ENCODE measurements at places on chromosomes 1 and 21. TPM values are rescaled to one million over a fixed set of nuclear protein-coding genes. Genes with fewer than 3 reads are reported as not detected.

GRCh38 chr1:176241385-176242015, 34.4 kb upstream of the COP1 start:
- no peaks in the 10 kb centered on the region for H3K27me3 ChIP-seq
- DNase-seq, result peak; percentile 24
- H3K4me1 ChIP-seq, result no peaks in the 10 kb centered on the region
- no peak overlapping the region for H3K27ac ChIP-seq
- H3K4me3 ChIP-seq, result no peak overlapping the region

GRCh38 chr1:36284517-36284916, 21.7 kb upstream of the SH3D21 start:
- H3K4me3 ChIP-seq, result no peak overlapping the region
- DNase-seq, result no peak
- no peaks in the 10 kb centered on the region for H3K4me1 ChIP-seq

The CFAP45 gene
- total RNA-seq, result 2.1 TPM

The RAB42 gene
- 1.2 TPM for total RNA-seq

DNA sequence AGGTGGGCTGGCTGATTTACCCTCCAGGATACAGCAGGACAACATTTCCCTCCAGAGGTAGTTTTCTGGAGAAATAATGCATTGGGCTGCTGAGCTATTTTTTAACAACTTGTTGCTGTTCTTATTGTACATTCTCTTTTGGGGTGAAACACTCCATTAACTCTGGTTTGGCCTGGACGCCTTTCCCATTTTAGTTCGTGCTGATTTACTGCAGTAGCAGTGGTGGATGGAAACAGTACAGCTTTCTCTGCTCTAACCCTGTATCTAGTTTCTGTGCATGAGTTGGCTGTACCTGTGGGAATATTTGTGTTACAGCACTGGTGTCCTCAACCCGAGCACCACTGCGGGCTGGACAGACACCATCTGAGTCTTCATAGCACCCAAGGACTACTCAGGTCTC, 325.3 kb downstream of the ASTN1 start:
- no peaks in the 10 kb centered on the region for H3K36me3 ChIP-seq
- H3K4me1 ChIP-seq, result no peaks in the 10 kb centered on the region
- no peaks in the 10 kb centered on the region for H3K27me3 ChIP-seq
- no peak overlapping the region for H3K27ac ChIP-seq
- no peak for DNase-seq

The MRPL39 gene
- total RNA-seq, result 28.1 TPM

The ARHGEF10L gene
- 5.2 TPM for total RNA-seq

DNA sequence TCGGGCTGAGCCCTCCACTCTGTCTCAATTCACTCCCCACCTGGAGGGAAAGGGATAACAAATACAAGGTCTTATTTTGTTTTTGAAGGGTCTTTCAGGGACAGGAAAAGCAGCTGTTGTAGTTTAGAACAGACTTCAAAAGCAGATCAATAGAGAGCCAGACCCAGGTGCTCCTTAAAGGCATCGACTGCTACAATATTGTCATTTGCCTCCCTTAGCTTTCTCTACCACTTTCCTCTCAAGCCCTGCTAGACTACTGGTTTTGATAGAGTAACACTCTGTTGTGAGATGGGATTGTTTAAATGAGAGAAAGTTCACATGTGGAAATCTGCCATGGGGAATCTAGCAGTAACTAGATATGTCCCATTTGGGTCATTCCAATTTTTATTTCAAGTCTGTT, 24.0 kb downstream of the RGS7 start:
- H3K27ac ChIP-seq, result no peak overlapping the region
- no peaks in the 10 kb centered on the region for H3K27me3 ChIP-seq
- no peaks in the 10 kb centered on the region for H3K36me3 ChIP-seq
- no peak overlapping the region for H3K4me3 ChIP-seq
- H3K4me1 ChIP-seq, result no peaks in the 10 kb centered on the region

GRCh38 chr1:54926970-54927369, 40.0 kb upstream of the DHCR24 start:
- DNase-seq, result no peak
- H3K36me3 ChIP-seq, result no peaks in the 10 kb centered on the region
- H3K4me3 ChIP-seq, result no peak overlapping the region
- H3K27ac ChIP-seq, result no peak overlapping the region

GRCh38 chr1:225400968-225401367, 26.9 kb downstream of the LBR start:
- no peak overlapping the region for H3K27ac ChIP-seq
- H3K4me3 ChIP-seq, result no peak overlapping the region
- DNase-seq, result no peak
- no peaks in the 10 kb centered on the region for H3K27me3 ChIP-seq

DNA sequence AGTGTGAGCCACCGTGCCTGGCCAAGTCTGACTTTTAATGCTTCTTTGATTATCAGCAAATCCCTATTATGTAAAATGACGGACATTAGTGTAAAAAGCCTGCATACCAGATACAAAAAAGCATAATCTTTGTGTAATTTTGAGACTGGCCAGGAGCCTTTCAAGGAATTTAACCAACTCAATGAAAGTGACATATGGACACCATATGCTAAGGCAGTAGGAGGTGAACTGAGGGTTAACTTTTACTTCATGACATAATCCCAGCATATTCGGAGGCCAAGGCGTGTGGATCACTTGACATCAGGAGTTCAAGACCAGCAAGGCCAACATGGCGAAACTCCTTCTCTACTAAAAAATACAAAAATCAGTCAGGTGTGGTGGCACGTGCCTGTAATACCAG, 94.6 kb downstream of the EIF4G3 start:
- DNase-seq, result no peak
- no peaks in the 10 kb centered on the region for H3K36me3 ChIP-seq
- no peak overlapping the region for H3K4me3 ChIP-seq
- H3K4me1 ChIP-seq, result peaks cover 1% of the 10 kb centered on the region
- H3K27ac ChIP-seq, result no peak overlapping the region

The TRAF3IP3 gene
- not detected for total RNA-seq

GRCh38 chr1:116298746-116299145, 74.3 kb upstream of the ATP1A1 start:
- H3K27me3 ChIP-seq, result peaks cover 1% of the 10 kb centered on the region
- no peak for DNase-seq
- H3K36me3 ChIP-seq, result no peaks in the 10 kb centered on the region
- H3K27ac ChIP-seq, result no peak overlapping the region
- no peak overlapping the region for H3K4me3 ChIP-seq
- no peaks in the 10 kb centered on the region for H3K4me1 ChIP-seq

DNA sequence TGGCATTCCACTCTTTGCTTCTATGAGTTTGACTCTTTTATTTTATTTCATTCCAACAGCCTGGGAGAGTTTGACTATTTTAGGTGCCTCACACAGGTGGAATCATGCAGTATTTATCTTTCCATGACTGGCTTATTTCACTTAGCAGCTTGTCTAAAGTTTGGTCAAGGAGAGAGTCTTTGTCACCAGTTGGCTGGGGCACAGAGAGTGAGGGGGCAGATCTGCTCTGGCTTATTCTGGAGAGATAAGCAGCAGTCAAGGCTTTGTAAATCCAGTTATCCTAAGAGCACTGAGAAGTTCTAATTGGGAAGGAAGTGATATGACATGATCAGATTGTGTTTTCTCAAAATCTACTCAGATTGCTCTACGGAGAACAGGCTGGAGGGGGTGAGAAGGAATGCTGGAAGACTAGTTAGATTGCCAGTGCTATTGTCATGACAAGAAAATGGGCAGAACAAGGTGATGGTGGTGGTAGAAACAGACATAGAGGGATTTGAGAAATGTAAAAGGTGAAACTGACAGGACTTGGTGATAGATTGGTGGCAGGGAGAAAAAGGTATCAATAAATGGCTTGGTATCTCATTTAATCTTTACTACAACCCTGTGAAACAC, 12.1 kb upstream of the CTTNBP2NL start:
- peaks cover 16% of the 10 kb centered on the region for H3K4me1 ChIP-seq
- DNase-seq, result no peak
- H3K27me3 ChIP-seq, result no peaks in the 10 kb centered on the region

DNA sequence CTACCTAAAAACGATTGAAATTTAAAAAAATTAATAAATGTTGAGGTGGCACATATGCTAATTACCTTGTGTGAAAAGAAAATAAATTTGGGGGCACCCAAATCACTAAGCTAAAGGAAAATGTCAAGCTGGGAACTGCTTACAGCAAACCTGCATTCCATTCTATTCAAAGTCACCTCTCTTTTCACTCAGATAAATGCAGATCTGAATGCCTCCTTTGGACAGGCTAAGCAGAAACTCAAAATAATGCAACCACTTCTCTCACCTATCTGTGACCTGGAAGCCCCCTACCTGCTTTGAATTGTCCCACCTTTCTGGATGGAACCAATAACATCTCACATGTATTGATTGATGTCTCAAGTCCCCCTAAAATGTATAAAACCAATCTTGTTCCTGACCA, 628.7 kb downstream of the AMY1C start:
- DNase-seq, result no peak
- no peak overlapping the region for H3K27ac ChIP-seq
- no peaks in the 10 kb centered on the region for H3K4me1 ChIP-seq
- H3K4me3 ChIP-seq, result no peak overlapping the region
- H3K27me3 ChIP-seq, result no peaks in the 10 kb centered on the region

DNA sequence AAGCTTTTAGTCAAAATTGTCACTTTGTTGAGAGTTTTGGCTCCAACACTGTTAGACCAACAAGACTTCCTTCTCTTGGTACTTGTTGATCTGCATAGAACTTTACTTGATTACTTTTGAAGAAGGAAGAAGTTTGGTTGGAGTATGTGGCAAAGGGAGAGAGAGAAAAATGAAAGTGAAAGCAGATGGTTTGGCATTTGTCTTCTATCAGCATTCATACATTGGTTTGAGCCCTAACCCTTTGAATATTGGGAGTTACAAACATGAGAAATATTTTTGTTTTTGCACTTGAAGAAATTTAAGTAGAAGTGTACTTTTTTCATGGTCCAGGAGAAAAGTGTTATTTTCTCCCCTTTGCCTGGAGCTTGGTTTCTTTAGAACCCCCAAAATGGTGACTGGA, 169.8 kb downstream of the ADGRL4 start:
- no peak overlapping the region for H3K27ac ChIP-seq
- no peak overlapping the region for H3K4me3 ChIP-seq
- DNase-seq, result peak; percentile 13
- H3K27me3 ChIP-seq, result no peaks in the 10 kb centered on the region

DNA sequence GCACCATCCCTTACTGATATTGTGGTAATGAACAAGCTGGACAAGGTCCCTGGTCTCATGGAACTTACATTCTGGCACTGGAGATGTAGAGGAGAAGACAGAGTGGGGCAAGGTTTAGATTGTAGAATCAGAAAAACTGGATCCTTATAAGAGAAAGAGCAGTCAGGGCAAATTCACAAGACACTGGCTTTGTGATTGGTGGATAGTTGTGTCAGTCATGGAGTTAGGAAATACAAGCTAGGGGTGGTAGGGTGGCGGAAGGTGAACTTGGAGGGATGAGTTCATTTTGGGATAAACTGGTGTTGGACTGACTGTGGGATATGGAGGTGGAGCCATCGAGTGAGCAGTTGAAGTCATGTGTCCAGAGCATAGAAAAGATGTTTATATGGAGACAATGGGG, 3.7 kb upstream of the TLR5 start:
- no peaks in the 10 kb centered on the region for H3K36me3 ChIP-seq
- no peak overlapping the region for H3K27ac ChIP-seq
- DNase-seq, result no peak
- H3K27me3 ChIP-seq, result no peaks in the 10 kb centered on the region
- peaks cover 4% of the 10 kb centered on the region for H3K4me1 ChIP-seq

The CDC14A gene
- 13.9 TPM for total RNA-seq

DNA sequence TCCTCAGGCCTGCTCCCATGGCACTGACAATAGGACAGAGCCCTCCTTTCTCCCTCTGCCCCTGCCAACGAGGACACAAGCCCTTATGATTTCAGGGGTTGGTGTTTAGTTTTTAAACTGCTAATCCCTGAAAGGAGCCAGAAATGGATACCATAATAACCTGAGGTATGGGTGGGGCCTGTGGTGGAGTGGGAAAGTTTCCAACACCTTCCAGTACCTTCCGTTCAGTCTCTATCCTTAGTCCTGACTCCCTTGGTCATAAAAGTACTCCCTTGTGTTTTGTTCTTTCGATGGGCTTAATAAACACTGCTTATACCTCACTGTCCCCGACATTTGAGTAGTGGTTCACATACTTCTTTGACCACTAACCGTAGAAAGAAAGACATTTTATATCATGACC, 141.8 kb upstream of the MAGI3 start:
- H3K36me3 ChIP-seq, result no peaks in the 10 kb centered on the region
- DNase-seq, result no peak
- no peak overlapping the region for H3K4me3 ChIP-seq
- H3K4me1 ChIP-seq, result no peaks in the 10 kb centered on the region

DNA sequence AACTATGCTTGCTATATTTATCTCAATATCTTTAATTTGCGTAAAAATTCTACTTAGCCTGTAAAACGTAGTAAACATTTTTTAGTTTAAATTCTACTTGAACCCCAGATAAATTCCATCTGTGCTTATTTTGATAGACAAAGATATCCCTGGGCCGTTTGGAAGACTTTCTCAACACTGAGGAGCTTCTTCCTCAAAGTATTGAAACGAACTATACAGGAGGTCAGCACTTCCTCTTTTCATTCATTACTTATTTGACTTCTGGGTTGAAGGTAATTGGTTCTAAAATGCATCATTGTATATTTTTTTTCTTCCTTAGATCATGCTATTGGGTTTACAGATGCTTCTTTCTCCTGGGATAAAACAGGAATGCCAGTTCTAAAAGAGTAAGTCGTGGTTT, 74.7 kb downstream of the HSPA13 start:
- no peaks in the 10 kb centered on the region for H3K36me3 ChIP-seq
- no peak overlapping the region for H3K4me3 ChIP-seq
- H3K27me3 ChIP-seq, result no peaks in the 10 kb centered on the region

The DYRK3 gene
- 10.9 TPM for total RNA-seq

DNA sequence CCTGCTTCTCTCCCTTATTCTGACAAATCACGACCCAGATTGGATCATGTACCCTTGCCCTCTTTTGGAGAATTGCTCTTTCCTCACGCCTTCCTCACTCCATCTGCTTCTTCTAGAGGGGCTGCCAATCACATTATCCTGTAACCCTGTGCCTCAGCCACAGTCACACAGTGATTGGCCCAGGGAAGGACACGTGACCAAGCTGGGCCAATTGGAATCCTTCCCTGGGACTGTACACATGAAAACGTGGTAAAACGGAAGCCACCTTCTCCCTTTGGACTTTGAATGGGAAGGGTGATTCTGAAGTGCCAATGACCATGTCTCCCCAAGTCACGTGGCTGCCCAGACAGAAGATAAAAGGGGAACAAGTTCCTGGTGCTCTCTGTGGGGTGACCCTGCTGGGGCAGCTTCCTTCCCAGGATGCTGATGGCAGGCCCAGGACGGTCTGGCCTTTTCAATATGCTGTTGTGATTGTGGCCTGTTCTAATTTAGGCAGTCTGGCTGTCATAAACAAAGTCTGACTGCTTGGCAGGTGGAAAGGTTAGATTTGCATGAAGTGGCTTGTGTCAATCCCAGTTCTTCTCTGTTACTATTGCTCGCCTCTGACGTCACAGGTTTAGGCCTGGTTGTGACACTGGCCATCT, 92.9 kb downstream of the UBIAD1 start:
- H3K4me3 ChIP-seq, result no peak overlapping the region
- H3K36me3 ChIP-seq, result no peaks in the 10 kb centered on the region
- H3K27ac ChIP-seq, result no peak overlapping the region

Measured in endothelial cell of umbilical vein (primary cell).